Ascending aorta (tissue), 2 donors: ENCODE measurements at places on chromosomes 5 and 9. TPM values are rescaled to one million over a fixed set of nuclear protein-coding genes. Genes with fewer than 3 reads are reported as not detected.

GRCh38 chr5:138986186-138986800 is 111.2 kb upstream of the LRRTM2 start:
- no peak for DNase-seq

DNA sequence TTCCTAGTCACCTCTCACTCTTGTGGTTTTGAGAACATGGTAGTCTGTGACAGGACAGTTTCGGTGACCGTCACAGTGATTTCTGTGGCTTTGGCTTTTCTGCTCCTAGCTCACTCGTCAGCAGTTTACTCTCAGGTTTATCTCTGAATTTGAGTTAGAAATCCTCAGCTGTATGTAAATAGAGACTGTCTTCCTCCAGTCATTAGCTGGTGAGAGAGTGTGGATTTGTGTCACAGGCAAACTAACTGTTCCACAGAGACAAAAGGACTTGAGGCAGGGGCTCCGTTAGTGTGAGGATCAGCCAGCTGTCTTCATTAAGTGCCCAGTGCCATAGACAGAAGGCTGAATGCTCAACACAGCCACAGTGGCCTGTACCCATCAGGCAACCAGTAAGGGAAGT is 131.4 kb downstream of the CD180 start:
- DNase-seq = no peak

DNA sequence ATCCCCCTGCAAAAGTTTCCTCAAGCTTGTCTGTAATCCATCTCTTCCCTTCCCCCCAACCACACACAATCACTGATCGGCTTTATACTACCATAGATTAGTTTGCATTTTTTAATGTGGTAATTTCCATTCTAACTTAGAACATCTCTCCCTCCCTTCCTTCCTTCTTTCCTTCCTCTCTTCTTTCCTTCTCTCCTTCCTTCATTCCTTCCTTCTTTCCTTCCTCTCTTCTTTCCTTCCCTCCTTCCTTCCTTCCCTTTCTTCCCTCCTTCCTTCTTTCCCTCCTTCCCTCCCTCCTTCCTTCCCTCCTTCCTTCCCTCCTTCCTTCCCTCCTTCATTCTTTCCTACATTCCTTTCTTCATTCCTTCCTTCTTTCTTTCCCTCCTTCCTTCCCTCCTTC is 166.2 kb upstream of the MSX2 start:
- DNase-seq = no peak

DNA sequence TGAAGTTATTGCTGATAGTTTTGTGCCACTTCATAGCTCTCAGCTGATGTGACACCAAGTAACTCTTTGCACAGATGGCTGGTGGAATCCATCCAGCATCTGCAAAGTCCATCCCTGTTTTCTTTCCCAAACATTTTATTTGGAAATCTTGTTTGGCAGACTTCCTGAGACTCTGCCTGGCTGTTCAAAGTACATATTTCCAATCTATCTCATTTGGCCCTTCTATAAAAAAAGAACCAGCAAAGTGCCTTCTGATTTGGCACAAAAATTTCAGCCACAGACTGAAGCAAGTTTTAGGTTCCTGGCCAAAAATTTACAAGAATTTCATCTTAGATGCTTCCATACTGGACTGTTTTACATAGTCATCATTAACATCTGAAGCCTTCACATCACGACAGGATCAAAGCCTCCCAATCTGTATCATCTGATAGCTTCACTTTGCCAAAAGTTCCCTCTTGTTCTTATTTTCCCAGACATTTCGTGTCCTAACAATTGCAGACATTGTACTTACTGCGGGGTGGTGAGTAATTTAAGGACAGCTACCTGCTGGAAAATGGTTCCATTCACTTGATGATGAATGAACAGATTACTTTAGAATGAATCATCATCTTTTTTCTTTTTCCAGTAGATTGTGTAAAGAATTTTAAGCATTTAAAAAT is 377.3 kb downstream of the KIAA0825 start:
- DNase-seq = no peak

GRCh38 chr9:127955294-127956015 is 17.8 kb upstream of the DPM2 start:
- DNase-seq = no peak

GRCh38 chr5:79488058-79488457 is 25.9 kb downstream of the HOMER1 start:
- no peak for DNase-seq

- DNase-seq = no peak
Measured at GRCh38 chr9:34571481-34571810, 18.1 kb downstream of the CNTFR start.

DNA sequence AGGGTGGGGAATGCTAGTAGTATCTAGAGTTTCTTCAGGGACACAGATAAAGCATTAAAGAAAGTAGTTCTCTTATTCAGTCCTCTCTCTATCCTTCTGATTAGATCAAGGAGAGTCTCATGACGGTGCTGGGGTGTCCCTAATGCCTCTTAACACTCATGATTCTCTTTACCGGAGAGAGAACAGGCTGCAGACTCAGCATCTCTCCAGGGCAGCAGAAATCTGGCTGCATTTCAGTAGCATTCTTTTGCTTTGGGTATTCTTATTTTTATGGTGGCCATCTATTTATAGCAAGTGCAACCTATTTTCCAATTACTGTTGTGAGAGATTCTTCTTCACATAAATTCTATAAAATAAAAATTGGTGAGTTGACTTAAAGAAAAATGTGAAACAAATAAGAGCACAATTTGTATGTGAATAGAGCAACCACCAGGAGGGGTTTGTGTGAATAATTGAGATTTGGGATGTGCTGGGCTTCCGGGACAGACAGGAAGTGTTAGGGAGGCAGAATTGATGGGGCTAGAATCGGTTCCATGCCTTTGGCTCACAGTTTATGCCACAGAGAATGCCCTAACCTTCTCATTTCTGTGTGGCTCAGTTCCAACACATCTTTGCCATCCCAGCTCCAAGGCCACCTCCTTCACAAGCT is 23.8 kb upstream of the BOD1 start:
- peak; percentile 13 for DNase-seq

- DNase-seq = no peak
Measured at GRCh38 chr9:73219985-73220626, 68.4 kb downstream of the ANXA1 start.

DNA sequence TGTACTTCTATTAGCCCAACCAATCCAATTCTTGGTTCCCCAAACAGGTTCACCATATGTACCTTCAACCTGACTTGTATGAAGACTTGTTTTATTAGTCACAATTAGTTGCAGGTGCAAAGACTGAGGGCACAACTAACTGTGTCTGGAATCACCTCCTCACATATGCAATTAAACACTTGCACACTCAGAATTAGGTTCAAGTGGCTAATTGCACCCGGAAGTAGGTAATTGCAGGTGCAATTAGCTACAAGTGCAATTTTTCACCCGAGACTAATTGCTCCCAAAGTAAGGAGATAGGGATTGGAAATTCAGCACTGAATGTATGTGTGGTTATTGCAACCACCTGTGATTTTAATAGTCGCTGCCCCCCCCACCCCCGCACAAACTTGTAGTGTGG is 338.9 kb downstream of the ZSWIM6 start:
- DNase-seq = no peak

DNA sequence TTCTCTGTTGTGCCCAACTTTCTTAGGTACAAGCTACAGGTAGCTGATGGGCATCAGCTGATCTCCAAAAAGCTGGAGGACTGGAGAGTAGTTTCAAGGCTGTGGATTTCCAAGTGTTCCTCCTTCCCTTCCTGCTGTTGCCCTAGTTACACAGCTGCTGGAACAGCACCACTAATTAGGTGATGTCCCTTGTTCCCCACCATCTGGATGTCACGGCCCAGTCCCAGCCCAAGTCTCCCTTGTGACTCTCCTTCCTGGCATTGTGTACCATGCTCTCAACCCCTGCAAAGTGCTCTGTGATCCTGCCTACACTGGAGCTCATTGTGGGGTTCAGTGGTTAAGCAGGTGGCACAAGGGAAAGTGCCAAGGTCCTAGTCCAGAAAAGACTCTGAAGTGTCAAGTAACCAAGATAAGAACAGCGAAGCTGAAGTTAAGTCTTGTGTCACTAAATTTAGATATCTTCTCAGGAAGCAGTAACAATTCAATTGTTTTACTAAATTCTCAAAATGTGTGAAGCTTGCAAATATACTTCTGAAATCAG is 604.5 kb downstream of the ISL1 start:
- DNase-seq = no peak

DNA sequence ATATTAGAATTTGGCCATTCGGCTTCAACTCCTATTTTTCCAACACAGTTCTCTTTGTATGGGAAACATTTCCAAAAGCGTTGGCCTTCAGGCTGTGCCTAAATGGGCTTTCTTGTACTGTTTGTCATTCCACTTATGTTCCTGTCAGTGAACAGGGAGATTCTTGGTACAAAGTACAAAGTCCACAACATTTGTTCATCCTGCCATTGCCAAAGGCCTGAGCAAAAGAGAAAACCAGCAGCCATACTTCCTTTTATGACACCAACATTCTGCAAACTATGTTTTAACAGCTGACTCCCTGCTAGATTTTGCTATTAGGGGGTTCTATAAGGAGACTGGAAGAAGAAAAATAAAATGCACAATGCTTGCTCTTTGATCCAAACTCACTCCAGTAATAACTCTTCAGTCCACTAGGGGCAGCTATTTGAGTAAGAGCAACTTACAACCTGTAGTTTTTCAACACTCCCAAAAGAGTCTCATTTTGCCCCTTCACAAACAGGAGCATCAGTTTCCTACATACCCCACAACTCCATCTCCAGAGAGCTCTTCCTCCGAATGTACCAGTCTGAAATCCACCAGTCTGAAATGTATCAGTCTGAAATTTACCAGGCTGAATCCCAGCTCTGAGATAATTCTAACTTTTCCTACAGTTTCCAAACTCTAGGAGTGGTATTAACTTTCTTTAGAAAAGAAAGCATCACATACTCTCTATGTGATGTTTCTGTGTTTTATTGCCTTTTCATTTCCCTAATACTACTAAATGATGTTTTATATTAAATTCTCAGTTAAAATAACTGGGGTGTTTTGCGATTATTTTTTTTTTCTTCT is 693.8 kb downstream of the DNAH5 start:
- DNase-seq = no peak

- DNase-seq = peak; percentile 68
Measured at GRCh38 chr9:27701587-27701986, 128.3 kb upstream of the C9orf72 start.

GRCh38 chr5:102581011-102581410 is 82.2 kb upstream of the SLCO6A1 start:
- no peak for DNase-seq

The SRD5A1 gene
- total RNA-seq = 186 TPM

The LHX3 gene
- total RNA-seq = not detected

The PCDHGA8 gene
- 3.2 TPM for total RNA-seq

The GNPDA1 gene
- total RNA-seq = 185 TPM

The NR4A3 gene
- total RNA-seq = 21.3 TPM

The PSD2 gene
- not detected for total RNA-seq

The MYMK gene
- total RNA-seq = not detected
